Activated naive CD4-positive, alpha-beta T cell (primary cell): ENCODE measurements at places on chromosomes 4 and X.

DNA sequence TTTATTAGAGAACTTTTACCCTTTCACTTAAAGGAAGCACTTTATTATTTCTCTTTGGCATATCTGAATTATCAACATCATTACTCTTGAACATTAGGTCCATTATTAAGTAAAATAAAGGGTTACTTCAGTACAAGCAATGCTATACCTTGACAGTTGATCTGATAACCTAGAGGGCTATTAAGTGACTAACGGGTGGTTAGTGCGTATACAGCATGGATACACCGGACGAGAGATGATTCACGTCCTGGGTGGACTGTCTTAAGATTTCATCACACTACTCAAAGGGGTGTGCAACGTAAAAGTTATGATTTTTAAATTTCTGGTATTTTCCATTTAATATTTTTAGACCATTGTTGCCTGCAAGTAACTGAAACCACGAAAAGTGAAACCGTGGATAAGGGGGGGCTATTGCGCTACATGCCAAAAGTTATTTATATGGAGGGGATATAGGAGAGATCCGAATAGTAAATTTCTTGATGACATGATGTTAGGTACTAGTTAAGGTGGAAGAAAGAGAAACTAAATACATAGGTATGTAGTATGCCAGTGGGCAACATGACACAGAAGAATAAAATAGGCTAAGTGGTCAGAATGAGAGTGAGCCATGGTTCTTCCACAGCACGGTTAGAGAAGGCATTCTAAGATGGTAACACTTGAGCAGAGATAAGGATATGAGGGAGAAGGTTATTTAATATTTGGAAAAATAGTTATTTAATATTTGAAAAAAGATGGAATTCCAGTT, 230.8 kb upstream of the ANKRD50 start:
- DNase-seq = no peak

- no peak for DNase-seq
Observed at GRCh38 chrX:39519566-39520301, 578.0 kb downstream of the BCOR start.

GRCh38 chr4:109156356-109156755, 146.1 kb downstream of the COL25A1 start:
- no peak for DNase-seq

- DNase-seq = no peak
Observed at GRCh38 chr4:38728631-38729141, 54.1 kb downstream of the TLR10 start.

DNA sequence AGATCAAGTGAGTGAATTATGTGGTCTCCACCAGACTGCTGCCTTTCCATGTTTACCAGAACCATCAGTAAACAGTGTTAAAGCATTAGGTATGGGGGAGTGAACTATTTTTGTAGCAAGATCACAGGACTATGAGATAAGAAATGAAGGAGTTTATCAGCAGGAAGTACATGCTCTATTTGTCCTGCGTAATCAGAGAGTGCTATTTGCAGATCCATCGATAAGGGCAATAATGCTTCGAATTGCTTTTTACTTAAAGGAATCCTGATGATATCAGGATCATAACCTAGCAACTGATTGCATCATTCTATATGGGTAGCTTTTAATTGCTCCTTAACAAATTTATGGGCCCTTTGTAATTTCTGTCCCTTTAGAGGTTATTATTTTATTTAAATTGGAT, 57.1 kb downstream of the RBM46 start:
- no peak for DNase-seq

DNA sequence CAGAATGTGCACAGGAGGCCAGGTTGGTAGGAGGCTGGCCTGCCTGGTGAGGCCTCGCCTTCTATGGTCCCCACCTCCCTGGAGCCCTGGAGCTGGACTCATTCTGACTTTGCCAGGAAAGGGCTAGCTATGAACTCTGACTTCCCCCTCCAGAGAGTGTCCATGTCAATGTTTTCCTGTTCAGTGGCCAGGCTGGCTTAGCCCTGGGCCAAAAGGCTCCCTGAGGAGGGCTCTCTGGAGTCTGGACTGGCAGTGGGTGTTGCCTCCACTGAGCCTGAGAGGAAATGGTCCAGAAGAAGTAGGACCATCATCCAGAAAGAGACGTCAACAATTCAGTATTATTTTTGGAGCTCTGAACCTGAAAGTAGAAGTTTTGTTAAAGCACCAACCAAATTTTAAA, 178.7 kb downstream of the CHIC2 start:
- no peak for DNase-seq

- no peak for DNase-seq
Observed at GRCh38 chr4:148092316-148093014, 349.7 kb downstream of the NR3C2 start.

GRCh38 chr4:101972791-101973190, 182.3 kb downstream of the BANK1 start:
- DNase-seq = no peak

DNA sequence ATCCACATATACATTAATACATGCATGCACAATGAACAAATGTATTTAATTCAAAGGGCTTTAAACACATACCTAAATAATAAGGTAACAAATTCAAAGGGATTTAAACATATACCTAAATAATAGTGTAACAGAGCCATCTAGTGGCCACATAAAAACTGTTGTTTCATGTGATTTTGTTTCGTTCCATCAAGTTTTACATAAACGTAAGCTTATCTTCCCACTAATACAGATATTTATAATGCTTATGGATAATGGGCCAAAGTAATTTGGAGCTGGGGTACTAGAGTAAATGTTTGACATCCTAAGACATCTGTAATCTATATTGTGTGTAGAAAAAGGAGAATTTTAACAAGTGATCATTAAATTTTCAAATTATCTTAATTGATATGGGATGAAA, 82.3 kb downstream of the PRSS12 start:
- DNase-seq = no peak

DNA sequence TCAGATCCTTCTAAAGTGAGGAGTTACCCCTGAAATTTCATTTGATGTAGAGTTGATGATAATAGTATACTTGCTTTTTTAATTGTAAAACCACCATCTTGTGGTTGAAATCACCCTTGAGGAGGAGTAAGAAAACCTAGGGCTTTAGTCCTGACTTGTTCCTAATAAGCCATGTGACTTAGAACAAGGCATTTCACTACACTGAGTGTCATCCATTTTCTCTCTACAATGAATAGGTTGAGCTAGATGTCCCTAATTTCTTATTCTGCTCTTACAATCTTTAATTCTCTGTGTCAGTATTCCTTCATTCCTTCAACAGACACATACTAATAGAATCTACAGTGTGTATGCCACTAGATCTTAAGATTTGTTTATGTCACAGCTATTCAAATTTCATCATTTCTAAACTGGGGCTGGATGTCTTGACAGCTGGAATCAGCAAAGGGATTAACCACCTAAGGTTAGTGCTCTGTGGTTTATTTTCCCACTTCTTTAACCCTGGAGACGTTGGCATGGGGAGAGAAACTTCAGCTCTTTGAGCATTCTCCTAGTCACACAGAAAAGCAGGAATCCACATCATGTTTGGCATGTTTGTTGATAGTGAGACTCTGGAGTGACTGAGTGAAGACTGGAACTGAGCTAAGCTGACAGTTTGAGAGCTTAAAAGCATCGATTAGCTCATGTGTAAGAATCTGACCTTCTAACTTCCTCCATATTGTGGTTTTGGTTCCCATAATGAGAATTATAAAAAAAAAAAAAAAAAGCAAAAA, 246.3 kb downstream of the NDST4 start:
- DNase-seq = no peak

DNA sequence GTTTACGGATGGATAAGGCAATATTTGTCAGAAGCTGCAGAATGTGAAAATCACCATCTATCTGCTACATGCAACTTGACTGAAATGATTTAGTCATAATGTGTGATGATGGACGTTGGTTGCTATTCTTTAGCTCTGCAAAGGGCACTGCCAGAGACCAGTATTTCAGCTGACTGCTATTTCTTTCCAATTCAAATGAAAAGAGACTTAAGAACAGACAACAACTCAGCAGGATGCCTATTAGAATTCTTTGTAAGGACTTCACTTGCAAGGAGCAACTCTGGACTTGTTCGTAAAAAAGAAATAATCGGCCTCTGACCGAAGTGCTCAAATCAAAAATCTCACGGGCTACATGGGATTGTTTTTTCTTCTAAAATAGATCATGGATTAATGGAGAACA, 262.7 kb downstream of the DHX15 start:
- no peak for DNase-seq

DNA sequence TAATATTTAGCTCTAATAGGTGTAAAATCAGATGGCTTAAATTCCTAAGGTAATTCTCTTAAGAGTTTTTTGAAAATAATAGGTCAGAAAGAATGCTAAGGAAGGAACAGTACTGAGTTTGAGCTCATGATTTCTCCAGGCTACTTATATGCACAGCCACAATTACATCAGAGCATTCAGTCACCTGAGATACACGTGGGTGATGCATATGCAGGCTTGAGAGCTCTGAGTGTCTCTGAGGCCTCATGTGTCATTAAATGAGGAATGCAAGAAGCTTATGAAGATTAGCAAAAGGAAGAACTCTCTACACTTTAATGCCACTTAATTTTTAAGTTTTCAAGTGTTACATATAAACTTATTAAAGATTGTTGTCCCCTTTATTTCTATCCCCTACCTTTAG, 124.0 kb upstream of the STIM2 start:
- no peak for DNase-seq

- no peak for DNase-seq
Observed at GRCh38 chr4:54066718-54067129, 2.3 kb upstream of the CHIC2 start.

- peak; percentile 10 for DNase-seq
Observed at GRCh38 chr4:108080747-108081146, 88.0 kb downstream of the LEF1 start.

DNA sequence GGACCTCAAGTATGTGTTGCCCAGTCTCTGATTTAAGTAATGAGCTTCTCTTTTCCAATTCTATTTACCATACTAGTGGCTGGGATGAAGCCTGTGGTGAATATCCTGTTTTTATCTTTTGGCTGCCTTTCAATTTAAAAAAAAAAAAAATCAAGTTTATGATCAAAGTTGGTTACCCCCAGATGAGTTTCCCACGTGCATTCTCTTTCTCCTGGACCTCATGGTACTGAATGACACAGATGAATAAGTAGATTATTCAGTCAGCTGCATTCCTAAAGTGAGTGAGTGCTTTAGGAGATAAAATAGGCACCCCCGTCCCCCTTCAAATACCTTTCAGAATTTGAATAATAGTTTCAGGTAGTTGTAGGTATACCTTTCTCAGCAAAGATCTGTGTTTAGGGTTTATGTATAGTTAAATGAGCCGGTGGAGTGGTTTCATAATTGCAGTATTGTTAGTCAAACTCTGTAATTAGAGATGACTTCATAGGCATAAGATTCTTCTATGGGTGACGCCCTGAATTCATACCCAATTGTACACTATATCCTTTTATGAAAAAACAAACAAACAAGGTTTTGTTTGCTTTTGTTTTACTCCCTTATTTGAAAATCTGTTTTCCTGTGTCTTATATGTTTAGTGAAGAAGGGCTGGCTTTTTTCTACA, 41.9 kb downstream of the PLS3 start:
- no peak for DNase-seq

DNA sequence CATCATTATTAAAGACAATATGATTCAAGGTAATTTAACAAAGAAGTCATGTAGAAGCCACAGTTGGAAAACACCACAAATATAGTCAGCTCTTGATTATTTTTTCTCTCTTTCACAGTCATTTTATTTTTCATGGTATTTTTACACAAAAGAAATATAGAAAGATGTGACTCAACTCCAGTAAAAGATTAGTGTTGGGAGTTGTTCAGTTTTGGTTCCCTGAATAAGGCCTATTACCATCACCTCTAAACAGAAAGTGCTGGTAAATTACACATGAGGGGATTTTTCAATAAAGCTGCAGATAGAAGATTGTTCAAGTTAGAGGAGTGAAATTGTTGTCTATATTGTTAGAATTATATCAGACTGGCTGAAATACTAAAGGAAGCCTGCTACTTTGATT, 107.0 kb downstream of the DDIT4L start:
- no peak for DNase-seq

- DNase-seq = no peak
Observed at GRCh38 chr4:159317203-159317602, 214.3 kb downstream of the RAPGEF2 start.

- no peak for DNase-seq
Observed at GRCh38 chr4:78496021-78496643, 55.4 kb upstream of the ANXA3 start.

GRCh38 chr4:118284169-118284568, 68.6 kb downstream of the PRSS12 start:
- DNase-seq = no peak

GRCh38 chr4:97477974-97478373, 665.3 kb downstream of the STPG2 start:
- no peak for DNase-seq

DNA sequence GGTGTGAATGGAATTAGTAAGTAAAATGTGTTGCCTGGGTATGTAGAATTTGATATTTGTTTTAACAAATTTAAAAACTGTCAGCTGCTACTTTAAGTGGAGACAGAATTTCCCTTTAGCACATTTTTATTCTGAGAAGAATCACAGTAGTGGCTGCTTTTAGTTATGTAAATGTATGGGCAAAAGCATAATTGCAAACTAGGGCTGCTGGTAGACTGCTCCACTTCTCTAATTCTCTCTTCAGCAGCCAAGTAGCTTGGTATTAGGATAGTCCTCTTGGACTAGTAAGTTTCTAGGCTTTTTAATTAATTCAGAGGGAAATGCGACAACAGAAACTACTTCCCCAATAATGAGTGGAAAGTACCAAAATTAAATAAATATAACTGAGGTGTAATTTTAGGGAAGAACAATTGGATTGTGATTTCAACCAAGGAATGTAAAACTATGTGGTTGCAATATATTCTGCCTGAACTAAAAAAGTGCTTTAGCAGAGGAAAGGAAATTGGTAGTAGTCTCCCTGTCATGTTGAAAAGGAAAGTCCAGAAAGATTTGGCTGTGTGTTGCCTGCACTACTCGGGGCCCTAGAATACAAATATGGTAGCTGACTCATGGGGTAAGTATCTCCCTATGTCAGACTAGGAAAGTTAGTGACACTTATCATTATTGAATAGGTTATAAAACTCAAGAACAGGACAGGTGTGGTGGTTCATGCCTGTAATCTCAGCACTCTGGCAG, 9.2 kb upstream of the EIF4E start:
- no peak for DNase-seq

- no peak for DNase-seq
Observed at GRCh38 chr4:89413518-89413917, 105.9 kb upstream of the GPRIN3 start.

GRCh38 chr4:142043509-142043908, 407.1 kb downstream of the IL15 start:
- no peak for DNase-seq

GRCh38 chr4:113888006-113888405, 91.4 kb downstream of the ARSJ start:
- no peak for DNase-seq

- no peak for DNase-seq
Observed at GRCh38 chr4:152937336-152938236, 1.5 kb downstream of the FHDC1 start.

- DNase-seq = no peak
Observed at GRCh38 chrX:39877905-39878304, 219.9 kb downstream of the BCOR start.

DNA sequence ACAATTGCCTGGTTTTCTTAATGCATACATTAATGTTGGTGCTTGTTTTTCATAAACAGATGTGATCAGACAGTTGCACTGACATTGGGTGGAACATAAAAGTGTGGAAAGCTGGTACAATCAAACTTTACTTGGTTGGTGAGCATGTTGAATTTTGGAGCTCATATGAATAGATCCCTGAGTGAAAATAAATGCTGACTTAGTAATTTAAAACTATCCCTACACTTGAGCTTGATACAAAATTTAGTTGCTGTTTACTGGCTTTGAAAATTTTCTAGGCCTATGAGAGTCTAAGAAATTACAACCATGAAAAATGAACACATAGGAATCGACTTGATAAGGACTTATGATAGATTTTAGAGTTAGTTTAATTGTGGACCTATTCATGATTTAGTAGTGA, 551.8 kb upstream of the PABPC4L start:
- no peak for DNase-seq
